LoVo (cell line): ENCODE measurements at places on chromosomes 5 and 9.

GRCh38 chr5:125286271-125286670, 539.8 kb upstream of the ZNF608 start:
- no peak for DNase-seq

GRCh38 chr9:83367326-83367725, 170.9 kb downstream of the FRMD3 start:
- DNase-seq = no peak

- no peak for DNase-seq
Observed at GRCh38 chr5:83496626-83497025, 25.1 kb downstream of the VCAN start.

DNA sequence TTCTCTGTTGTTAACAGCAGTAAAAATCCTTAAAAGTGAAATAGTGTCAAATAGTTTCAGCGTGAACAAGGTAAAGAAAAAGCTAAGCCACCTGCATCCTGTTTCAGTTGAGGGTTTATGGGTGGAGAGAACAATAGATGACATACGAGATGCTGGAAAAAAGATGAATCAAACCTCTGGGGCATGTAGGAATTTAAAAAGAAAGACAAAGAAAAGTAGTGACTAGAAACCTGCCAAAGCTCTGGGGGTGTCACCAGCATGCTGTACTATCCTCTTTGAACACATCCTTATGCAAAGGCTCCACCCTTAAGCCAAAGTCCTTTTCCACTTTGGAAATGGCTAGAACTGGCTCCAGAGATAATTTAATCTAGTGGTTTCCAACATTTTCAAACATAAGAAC, 22.2 kb downstream of the SCAI start:
- no peak for DNase-seq

DNA sequence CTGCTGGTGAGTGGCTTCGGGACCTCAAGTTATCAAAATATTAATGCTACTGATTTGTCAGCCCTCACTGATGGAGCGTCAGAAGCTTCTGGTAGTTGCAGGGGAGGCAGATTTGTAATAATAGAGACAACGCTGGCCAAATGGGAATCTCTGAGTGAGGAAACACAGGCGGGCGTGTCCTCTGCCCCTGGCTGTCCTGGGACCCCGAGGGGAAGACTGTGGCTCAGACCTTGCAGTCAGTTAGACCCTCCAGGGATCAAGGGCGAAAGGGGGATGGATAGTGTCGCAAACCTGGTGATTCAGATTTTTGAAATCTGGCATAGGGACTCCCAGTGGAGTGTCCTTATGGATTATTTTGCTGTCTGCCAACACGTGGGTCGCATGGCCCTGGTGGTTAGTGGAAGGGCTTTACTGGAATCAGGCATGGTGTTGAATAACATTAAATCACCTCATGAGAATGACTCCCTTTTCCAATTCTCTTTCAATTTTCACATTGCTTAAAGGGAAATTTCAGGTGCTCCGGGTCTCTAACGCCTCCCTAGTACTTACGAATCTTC, 35.1 kb upstream of the NTNG2 start:
- DNase-seq = no peak

GRCh38 chr5:32017692-32018367, 156.3 kb downstream of the GOLPH3 start:
- no peak for DNase-seq

DNA sequence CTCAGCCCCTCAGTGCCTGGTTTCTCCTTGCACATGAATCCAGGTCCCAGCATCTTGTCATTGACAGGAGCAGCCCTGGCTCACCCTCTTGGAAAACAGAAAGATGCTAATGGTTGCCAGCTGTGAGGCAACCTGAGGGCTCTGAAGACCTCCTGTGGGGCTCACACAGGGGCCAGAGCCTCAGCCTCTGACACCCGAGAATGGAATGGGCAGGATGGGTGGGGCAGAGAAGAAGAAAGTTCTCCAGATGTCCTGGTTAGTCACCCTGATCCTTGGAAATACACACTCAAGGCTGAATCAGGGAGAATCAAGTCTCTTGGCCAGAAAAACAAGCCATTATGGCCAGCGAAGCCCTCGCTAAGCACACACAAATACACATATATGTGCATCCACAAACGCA, 32.3 kb upstream of the SPATA31E1 start:
- no peak for DNase-seq

DNA sequence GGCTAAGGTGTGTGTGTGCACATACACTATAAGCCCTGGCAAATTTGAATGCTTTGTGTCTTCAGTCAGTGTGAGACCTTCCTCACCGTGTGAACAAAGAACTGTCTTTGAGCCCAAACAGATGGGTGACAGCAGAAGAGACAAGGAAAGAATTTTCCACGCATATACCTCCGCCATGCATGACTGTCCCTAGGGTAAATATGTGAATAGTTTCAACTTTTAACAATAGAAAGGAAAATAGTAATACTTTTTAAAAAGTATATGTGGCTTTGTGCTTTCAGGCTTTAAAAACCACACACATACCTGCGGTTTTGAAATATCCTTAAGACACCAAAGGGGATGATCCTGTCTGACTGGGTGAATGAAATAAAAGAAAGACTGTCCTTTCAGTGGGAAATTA, 438.6 kb upstream of the MPDZ start:
- DNase-seq = no peak

DNA sequence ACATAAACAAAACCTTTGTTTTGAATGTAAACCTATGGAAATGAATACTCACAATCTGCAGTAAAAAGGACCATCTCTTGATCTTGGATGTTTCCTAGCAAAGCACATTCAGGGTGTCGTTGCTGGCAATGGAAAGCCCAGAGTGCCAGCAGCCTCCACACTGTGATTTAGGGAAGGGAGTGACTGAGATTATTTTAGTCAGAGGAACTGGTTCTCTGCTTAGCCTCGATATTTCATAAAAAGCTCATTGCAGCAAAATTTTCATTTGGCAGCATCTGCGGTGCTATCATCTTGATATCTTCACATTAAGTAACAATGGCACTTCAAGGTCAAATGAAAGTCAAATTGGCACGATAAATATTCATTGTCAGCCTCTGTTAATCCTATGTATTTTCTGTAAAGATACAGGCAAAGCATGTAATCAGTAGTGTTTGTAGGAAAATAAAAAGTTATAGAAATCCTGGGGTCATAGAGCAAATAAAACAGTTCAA, 116.0 kb downstream of the MACIR start:
- no peak for DNase-seq

DNA sequence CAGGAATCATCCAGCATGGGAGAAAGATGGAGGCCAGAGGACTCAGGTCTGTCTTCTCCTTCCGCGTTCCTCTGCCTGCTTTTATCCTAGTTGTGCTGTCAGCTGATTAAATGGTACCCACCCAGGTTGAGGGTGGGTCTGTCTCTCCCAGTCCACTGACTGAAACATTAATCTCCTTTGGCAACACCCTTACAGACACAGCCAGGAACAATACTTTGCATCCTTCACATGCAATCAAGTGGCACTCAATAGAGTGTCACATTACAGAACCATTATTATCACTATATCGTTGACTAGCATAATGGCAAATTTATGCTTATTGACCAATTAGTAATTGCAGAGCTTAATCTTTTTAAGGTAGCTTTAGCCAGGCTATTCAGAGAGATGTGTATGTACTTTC, 64.8 kb downstream of the UNC13B start:
- DNase-seq = no peak

DNA sequence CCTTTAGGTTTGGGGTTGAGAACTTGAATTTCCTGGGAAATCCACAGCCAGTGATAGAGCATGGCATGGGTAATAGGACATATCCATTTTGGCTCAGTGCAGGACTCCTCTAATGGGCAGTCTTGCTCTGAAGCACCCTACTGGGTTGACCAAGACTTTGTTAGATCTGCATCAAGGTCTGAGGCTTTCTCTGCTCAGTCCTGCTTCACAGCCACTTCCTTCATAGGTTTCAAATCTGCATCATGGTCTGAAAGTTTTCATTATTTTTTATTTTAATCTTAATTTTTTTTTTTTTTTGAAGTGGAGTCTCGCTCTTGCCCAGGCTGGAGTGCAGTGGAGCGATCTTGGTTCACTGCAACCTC, 36.5 kb downstream of the KIF2A start:
- DNase-seq = no peak

DNA sequence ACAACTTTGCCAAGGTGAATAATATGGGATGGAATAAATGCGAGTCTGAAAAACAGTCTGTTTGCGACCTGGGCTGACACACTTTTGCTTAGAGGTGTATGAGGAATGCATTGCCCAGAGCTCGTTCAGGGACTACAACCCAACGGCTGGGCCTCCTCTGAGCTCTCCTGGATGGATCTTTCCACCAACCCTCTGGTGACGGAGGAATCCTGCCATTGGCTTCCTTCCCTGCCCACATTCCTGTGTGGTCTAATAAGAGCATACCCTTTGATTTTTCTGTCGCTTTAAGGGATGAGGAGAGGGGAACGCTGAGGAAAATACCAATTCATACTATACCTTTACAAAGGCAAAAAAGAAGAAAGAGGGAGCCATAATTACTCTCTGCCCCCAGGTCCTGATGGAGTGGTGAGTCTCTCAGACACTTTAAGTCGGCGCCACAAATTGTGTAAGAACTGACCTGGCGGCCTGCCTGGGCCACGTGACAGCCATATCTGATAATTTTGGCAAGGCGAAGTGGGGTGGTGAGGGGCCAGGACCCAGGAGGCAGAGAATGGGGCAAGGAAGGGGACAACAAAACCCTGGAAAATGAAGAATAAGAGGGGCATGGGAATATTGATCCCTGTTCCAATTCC, 265.2 kb upstream of the MSX2 start:
- no peak for DNase-seq

DNA sequence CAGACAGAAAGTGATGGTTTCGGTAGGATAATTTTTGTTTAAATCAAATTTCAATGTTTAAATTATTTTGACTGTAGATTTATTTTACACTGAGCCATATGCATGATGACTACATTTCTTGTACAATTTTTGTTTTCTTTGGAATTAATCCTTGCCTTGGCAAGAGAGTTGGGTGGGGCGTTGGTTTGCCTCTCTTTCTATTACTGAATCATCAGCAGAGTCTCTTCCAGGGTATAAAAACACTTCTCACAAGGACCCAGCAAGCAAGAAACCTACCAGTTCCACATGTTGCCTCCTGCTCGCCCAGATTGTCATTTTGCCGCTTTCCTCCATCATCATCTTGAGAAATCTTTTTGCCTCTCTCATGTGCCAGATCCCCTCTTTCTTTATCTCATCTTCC, 455.0 kb upstream of the DMAC1 start:
- DNase-seq = no peak

- no peak for DNase-seq
Observed at GRCh38 chr5:45189481-45189880, 380.7 kb downstream of the MRPS30 start.

DNA sequence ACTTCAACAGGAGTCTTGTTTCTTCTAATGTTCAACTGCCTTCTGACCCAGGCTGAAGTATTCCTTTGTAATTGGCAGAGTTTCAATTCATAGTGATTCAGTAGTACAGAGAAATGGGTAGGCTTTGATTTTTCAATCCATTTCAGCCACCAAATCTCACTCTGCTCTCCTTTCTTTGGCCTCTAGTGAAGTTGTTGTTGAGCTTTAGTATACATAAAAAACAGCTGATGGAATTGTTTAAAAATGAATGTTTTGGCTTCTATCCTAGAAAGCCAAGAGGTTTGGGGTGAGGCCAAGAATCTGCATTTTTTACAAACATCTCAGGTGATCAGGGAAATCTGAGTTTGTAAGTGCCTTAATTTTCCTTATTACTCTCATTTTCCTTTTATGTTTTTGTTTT, 182.9 kb upstream of the MAP1B start:
- DNase-seq = no peak

DNA sequence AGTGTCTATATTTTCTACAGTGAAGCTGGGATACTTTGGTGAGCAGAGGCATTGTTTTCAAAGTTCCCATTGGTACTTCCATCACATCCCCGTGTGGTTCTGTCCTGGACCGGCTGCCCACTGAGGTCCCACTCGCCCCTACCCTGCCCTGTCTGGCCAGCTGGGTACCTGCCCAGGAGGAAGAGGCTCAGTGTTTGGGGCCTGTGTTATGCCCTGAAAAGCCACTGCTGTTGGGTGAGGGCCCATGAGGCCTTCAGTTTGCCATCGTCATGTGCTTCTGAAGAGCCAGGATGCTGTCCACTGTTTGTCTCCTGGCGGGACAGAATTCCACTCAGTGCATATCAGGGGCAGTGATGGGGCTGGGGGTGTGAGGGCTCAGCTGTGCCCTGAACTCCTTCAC, 2.6 kb upstream of the CEP72 start:
- DNase-seq = no peak

GRCh38 chr5:117615226-117615625, 1040.6 kb upstream of the SEMA6A start:
- no peak for DNase-seq

- DNase-seq = no peak
Observed at GRCh38 chr9:4547016-4547415, 56.7 kb downstream of the SLC1A1 start.

GRCh38 chr5:90368454-90369246, 40.9 kb downstream of the CETN3 start:
- no peak for DNase-seq

- no peak for DNase-seq
Observed at GRCh38 chr9:127305838-127306226, 41.3 kb downstream of the GARNL3 start.

GRCh38 chr5:76782444-76782843, 36.4 kb upstream of the F2RL1 start:
- no peak for DNase-seq

- no peak for DNase-seq
Observed at GRCh38 chr9:134662143-134662876, 20.7 kb downstream of the COL5A1 start.

DNA sequence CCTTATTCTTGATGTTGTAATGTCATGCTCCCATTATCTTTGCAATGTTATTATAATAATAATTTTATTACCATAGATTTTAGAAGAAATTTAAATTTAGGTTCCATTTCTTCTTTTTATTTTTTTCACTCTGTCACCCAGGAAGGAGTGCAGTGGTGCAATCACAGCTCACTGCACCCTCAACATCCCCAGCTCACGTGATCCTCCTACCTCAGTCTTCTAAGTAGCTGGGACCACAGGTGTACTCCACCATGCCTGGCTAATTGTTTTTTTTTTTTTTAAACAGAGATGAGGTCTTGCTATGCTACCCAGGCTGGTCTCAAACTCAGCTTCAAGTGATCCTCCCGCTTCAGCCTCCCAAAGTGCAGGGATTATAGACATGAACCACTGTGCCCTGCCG, 11.9 kb downstream of the ZFR start:
- no peak for DNase-seq
